Activated T-cell treated with anti-CD3 and anti-CD28 coated beads, Interleukin-2, amount 50 U/mL, for 24 hours (primary cell): ENCODE measurements at places on chromosomes 13 and 19.

DNA sequence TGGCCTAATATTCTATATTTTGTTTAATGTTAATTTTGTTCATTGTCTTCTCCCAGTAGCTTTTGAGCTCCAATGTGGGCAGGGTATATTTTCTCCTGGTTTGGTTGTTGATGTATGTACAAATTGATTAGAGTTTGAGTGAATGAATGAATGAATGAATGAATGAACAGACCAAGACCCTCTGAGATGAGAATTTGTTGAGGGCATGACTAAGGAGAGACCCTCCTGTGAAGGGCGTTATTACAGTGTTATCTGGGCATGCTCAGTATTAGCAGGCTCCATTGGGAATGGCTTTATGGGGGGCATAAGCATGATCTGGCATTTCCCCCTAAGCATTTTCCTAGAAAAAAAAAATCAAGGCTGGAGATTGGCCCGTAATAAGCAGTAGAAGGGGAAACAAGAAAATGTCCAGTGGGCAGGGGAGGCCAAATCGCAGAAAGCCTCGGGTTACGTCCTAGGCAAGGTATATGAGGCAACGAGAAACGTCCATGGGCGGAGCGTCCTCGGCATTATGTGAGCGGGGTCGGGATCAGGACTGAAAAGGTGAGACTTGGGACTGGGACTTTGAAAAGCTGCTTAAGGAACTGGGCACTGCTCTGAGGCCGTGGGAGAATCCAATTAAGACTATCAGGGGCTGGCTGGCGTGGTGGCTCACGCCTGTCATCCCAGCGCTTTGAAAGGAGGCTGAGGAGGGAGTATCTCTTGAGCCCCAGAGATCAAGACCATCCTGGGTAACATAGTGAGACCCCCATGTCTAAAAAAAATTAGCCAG, 904 bp upstream of the ARHGAP33 start:
- no peak for DNase-seq

GRCh38 chr13:66967811-66968597, 262.1 kb downstream of the PCDH9 start:
- no peak for DNase-seq

DNA sequence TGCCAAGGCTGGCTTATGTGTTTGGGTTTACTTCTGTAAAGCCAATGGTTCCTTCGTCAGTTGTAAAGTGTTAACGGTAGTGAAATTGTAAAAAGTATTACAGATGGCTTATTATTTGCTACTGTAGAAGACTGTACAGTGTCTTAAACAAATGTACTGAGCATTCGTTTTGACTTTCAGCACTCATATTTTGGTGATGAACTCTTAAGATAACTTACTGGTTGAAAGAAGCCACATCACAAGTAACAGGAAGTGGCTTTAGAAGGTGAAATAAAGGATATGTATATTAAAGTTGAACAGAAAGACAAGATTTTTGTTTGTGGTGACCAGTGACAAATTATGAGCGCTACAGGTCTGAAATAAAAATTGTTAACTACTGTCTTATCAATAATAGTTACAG, 64.2 kb downstream of the URI1 start:
- DNase-seq: no peak

GRCh38 chr13:53001444-53002225, 27.0 kb upstream of the OLFM4 start:
- no peak for DNase-seq

- no peak for DNase-seq
Measured at GRCh38 chr19:35294328-35294727, 2.4 kb downstream of the MAG start.

GRCh38 chr13:53028637-53029203, at the start of gene OLFM4:
Gene OLFM4 (plus strand): TSS chr13:53028813. CDS start chr13:53028837, 24 bp downstream.
- DNase-seq: no peak

DNA sequence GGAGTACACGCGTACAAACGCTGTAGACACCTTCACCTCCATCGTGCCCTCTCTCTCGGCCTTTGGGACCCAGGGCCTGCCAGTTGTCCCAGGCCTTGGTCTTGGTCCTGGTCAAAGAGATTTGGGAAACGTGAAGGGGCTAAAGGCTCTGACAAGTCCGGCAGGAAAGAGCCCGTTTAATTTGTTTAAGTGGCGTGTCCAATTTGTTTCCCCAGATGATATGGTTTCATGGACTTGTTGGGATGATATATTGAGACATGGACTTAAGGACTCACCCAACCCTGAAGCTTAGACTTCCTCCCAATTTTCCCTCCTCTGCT, 2.7 kb downstream of the CLEC11A start:
- DNase-seq: no peak

- no peak for DNase-seq
Measured at GRCh38 chr19:5935473-5936291, 21.6 kb downstream of the CAPS start.

- DNase-seq: no peak
Measured at GRCh38 chr19:13619203-13619632, 112.9 kb upstream of the CACNA1A start.

- no peak for DNase-seq
Measured at GRCh38 chr13:48842316-48842715, 133.4 kb upstream of the FNDC3A start.

DNA sequence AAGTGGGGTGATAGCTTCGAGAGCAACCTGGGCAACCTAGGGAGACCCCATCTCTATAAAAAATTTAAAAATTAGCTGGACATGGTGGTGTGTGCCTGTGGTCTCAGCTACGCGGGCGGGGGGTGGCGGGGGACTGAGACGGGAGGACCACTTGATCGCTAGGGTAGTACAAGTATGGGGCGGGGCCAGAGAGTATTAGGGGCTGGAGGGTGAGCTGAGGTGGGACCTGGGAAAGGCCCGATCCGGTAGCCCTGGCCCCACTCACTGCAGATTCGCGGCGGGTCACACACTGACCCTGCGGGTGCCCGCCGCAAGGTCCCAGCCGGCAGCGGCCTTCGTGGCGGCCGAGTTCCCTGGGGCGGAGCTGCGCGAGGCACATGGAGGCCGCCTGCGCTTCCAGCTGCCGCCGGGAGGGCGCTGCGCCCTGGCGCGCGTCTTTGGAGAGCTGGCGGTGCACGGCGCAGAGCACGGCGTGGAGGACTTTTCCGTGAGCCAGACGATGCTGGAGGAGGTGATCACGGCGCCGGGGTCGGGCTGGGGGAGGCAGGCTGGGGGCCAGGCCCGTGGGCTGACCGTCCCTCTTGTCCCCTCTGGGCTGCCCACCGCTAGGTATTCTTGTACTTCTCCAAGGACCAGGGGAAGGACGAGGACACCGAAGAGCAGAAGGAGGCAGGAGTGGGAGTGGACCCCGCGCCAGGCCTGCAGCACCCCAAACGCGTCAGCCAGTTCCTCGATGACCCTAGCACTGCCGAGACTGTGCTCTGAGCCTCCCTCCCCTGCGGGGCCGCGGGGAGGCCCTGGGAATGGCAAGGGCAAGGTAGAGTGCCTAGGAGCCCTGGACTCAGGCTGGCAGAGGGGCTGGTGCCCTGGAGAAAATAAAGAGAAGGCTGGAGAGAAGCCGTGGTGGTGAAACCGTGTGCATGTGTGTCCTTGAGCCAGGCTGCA, 2.0 kb upstream of the ARHGAP45 start:
- DNase-seq: peak; percentile 84

DNA sequence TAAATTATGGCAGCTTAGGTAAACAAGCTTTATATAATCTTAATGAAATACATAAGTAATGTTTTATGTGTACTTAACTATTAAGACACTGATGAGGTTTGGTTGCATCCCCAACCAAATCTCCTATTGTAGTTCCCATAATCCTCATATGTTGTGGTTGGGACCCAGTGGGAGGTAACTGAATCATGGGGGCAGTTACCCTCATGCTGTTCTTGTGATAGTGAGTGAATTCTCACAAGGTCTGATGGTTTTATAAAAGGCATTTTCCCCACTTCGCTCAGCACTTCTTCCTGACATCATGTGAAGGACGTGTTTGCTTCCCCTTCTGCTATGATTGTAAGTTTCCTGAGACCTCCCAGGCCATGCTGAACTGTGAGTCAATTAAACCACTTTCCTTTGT, 212.7 kb downstream of the DIAPH3 start:
- DNase-seq: no peak

DNA sequence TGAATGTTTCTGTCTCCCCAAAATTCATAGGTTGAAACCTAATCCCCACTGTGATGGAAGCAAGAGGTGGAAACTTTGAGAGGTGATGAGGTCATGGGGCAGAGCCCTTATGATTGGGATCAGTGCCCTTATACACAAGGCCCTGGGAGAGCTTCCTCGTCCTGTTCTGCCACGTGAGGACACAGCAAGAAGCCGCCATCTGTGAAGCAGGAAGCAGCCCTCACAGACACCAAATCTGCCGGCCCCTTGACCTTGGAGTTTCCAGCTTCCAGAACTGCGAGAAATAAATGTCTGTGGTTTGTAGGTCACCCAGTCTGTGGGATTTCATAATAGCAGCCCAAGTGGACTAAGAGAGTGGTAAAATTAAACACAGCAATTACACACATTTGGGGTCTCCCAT, 737.4 kb downstream of the UQCRFS1 start:
- no peak for DNase-seq

DNA sequence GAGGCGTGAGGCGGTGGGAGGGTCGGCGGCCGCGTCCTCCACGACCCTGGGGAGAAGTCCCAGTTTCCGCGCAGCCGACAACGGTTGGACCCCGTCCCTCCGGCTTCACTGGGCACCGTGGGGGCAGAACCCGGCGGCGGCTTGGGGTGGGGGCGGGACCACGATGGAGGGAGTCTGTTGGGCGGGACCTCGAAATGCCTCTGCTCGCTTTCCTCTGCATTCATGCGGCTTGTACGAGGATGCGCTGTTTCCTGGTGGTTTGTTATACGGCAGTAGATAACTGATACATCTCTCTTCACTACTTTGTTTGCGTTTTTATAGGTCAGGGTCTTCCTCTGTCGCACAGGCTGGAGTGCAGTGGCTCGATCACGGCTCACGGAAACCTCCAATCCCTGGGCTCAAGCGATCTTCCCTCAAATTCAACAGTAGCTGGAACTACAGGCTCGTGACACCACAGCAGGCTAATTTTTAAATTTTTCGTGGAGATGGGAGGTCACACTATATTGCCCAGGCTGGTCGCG, 24.6 kb upstream of the ZNF846 start:
- no peak for DNase-seq

- DNase-seq: no peak
Measured at GRCh38 chr13:80562433-80563156, 221.7 kb upstream of the SPRY2 start.

GRCh38 chr19:8552810-8553209, 24.4 kb downstream of the MYO1F start:
- DNase-seq: no peak

GRCh38 chr13:72960541-72960940, 98.3 kb upstream of the KLF5 start:
- DNase-seq: no peak

DNA sequence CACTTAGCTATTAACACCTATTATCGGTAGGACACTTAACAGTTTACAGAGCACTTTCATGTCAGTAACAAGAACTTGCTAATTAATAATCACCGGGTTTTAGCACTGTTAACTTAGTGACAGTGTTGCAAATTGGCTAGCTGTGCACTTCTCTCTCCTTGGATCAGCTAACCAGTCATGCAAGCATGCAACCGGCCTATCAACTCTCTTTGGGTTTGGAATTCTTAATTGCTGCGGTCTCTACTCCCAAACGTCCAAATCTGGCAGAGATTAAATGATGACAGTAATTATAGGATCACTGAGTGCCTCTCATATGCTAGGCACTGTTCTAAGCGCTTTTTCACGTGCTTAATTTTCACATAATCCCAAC, 1.2 kb downstream of the EPS15L1 start:
- no peak for DNase-seq

DNA sequence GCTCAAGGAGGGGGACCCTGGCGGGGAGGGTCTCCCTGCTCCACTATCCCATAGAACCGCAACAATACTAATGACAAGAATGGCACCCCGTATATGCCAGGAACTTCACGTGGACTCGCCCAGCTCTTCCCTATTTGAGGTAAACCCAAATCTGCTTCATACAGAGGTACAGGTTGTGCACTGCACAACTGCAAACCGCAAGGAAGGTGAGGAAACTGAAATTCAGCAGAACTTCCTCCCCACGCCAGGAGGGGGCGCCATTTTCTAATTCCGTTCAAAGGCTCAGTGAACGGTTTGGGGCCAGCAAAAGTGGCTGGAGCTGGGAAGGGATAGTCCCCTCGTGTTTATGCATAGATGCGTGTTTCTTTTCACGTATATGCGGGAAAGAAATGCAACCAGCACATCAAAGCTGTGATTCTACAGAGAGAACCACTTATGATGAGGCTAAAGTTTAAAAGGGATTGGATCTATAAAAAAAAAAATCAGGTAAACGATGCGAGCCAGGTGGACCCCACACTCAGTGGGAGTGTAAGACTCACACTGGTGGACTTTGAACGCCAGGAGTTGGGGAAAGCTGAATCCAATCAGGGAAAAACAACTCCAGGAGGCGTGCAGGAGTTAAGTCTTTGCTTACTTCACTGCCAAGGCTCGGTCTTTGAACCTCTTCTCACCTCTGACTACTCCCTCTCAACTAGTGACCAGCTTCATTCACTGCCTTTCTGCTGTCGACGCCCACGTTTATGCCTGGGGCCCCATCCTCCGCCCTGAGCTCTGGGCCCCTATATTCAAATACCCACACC, 20.3 kb downstream of the C19orf81 start:
- DNase-seq: peak; percentile 61

DNA sequence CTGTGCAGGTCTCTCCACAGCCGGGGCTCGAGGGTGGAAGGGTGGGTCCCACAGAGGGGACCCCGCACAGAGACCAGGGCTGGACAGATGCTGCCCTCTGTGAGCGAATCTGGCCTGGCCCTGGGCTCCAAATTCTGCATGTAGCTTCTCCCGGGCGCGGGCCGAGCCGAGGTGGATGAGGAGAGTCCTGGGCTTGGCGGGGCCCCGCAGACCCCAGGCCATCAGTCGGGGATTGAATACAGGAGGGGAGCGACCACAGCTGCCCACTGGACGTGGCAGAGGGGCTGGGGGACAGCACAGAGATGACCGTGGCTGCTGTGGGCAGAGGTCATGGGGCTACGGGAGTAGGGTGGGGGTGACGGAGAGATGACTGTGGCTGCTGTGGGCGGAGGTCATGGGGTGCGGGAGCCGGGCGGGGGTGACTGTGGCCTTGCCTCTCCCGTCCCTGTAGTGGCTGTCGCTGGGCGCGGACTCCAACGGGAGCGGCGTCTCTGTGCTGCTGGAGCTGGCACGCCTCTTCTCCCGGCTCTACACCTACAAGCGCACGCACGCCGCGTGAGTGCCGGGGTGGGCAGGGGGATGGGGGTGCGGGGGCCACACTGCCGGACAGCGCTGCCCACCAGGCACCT, 15.5 kb downstream of the NCLN start:
- DNase-seq: no peak

- no peak for DNase-seq
Measured at GRCh38 chr13:44255771-44256364, 117.8 kb upstream of the SERP2 start.

- no peak for DNase-seq
Measured at GRCh38 chr13:33452873-33453517, 167.4 kb upstream of the STARD13 start.

- DNase-seq: peak; percentile 93
Measured at GRCh38 chr19:48965806-48966540, 864 bp downstream of the FTL start.
